ENCODE measurements at places on chromosomes 7 and 10. TPM values are rescaled to one million over a fixed set of nuclear protein-coding genes. Genes with fewer than 3 reads are reported as not detected.

The SEMA3C gene
- 0.18 TPM for polyA plus RNA-seq

The CYP2C19 gene
- polyA plus RNA-seq, result not detected

The PTPRE gene
- 73.1 TPM for polyA plus RNA-seq

The CLCN1 gene
- 0.07 TPM for polyA plus RNA-seq

The ZNF862 gene
- polyA plus RNA-seq, result 1.9 TPM

DNA sequence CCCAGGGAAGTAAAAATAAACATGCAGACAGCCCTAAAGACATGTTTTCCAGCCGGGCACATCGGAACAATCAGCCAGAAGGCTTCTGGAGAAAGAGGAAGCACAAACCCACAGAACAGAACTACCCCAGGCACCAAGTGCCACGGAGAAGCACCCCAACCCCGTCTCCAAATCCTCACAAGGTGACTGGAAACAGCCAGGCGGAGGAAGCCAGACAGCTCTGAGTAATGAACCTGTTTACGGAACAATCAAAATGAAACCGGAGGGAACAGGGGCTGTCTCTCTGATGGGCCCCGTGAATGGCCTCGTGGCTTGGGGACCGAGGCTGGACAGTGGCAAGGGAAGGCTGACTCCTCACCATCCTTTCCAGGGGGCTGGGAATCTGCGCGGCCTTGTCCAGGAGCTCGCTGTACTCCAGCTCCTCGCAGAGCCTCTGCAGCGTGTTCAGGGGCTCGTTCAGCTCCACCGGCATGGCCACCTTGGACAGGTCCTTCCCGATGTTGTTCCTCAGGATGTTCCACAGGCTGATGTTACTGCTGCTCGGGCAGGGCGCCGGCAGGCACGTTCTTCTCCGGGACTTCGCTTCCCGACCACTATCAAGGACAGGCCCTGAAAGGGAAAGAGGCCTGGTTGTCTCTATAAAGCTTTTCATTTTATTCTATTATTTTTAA is 77.0 kb upstream of the GSDME start:
- DNase-seq, result no peak

- no peak for DNase-seq
Measured at GRCh38 chr10:73923935-73924598, 13.1 kb downstream of the PLAU start.

DNA sequence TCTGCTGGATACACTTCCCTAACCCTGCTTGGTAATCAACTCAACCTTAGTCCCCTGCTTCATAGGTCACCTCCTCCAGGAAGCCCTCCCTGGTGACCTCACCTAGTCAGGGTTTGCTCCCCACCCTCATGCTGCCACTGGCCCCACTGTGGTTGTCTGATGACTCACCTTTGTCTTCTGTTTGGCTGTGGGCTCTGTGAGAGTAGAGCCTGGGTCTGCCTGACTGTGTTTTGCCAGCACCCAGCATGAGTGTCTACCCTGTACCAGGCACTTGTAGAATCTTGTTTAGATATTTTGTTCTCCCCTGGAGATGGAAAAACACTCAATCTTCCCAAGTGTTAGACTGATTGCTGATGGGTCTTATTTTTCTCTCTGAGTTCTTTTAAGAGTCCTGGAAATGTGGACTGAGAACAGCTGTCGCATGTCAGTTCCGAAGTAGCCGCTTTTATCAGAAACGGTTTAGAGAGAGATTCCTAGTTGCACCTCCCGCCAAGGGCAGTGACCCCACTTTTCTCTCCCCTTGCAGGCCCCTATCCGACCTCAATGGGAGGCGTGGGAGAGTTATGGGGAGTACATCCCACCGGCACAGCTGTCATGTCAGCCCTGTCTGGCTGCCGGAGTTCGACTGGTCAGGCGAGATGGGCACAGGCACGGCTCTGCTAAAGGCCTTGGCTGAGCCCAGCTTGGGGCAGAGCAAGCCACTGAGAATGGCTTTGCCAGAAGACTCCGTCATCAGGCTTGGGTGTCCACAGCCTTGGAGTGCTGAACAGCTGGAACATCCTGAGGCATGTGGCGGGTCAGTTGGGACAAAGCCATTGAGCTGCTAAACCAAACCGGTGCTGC is 134.3 kb downstream of the GRK5 start:
- peak; percentile 5 for DNase-seq

- no peak for DNase-seq
Measured at GRCh38 chr7:131919920-131920709, 363.7 kb upstream of the PODXL start.

DNA sequence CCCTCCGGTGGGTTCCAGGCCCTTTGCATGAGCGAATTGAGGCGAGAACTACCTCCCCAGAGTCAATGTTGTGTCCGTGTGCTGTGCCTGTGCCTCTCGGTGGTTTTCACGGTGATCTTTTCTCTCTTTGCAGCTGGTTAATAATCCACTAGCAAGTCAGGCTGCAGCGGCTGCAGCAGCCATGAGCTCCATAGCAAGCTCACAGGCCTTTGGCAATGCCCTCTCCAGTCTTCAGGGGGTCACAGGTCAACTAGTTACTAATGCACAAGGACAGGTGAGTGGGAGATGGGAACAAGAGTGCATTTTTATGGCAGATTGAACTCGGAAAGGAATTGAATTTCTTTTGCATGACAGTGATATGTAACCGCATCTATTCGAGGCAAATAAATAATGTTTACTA is 159.7 kb upstream of the YAE1 start:
- no peak for DNase-seq

DNA sequence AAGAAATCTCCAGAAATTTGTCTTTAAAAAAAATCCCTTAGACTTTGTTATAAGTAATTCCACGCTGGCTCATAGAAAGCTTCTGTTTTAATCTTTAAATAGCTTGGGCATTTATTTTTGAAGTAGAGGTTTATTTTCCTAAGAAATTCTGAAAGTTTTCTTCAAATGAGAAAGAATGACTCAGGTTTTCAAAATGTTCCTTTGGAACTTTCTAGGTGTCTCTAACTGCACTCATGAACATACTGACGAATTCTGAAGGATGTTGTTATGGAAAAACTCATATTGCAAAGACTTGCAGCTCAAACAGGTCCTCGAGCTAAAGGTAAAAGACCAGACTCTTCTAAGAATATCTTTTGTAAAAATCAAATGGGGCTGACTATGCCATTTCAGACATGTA is 10.7 kb downstream of the DGKI start:
- DNase-seq, result no peak

- DNase-seq, result no peak
Measured at GRCh38 chr10:87079106-87079836, 15.4 kb downstream of the GLUD1 start.

DNA sequence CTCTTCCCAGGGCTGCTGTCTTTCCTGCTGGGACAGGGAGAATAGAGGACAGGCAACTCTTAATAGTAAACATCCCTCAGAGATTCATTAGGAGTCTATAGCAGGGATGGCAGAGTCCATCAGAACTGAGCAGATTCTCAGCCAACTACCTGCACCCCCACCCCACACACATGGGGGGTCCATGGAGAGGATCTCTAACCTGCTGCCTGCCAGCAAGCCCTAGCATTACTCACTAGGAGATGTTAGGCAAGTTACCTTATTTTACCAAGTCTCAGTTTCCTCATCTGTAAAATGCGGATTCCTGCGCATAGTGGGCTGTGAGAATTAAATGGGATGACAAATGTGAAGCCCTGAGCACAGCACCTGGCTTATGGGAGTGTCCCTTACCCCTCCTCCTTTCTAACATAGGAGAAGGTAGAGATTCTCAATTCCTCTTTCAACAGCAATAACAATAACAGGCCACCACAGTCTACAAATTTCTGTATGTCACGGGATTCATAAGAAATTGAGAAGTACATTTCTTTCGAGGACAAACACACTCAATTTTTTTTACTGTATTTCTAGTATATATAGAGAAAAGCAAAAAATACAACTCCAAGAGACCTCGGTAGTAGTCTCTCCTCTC is 23.8 kb upstream of the WDR11 start:
- DNase-seq, result no peak

GRCh38 chr7:88746126-88746525 is 13.4 kb upstream of the ZNF804B start:
- DNase-seq, result no peak

DNA sequence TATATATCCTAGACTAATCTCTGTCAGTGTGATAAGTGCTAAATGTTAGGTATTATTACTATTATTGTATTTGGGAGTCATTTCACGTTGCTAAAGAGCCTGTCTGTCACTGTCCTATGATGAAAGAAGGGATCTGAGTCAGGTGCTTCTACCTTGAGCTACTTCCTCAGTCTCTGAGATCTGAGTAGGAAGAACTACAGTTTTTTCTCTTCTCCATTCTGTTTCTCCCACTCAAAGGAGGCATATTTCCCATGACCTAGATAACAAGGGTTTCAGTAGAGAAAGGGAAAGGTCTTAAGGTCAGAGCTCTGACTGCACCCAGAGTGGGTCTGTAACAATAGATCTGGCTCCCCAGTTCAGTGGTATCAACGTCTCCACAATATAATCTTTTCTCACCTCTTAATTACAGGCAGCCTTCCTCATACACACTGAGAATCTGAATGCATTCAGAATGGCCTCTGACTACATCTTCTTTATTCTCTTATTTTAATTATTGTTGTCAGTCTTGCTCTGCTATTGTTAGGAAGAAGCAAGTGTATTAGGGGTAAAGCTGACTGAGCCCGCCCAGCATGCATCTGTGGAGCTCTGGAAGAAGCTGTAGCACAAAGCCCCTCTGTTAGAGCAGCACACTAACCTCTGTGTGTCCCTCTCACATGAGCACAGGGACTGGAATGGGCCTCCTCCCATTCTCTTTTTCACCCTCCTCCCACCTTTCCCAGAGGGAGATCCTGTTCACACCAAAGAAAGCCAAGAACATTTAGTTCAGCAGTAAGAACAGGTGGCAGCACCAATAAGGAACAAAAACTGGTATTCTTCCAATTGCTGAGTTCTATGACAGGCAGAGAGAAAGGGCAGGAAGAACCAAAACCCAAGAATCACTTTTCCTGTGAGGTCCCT is 38.1 kb downstream of the USP54 start:
- no peak for DNase-seq

GRCh38 chr7:157739031-157739430 is 402.2 kb downstream of the DNAJB6 start:
- no peak for DNase-seq

Measured in immature natural killer cell (primary cell).